ENCODE measurements at places on chromosomes 2 and 18.

DNA sequence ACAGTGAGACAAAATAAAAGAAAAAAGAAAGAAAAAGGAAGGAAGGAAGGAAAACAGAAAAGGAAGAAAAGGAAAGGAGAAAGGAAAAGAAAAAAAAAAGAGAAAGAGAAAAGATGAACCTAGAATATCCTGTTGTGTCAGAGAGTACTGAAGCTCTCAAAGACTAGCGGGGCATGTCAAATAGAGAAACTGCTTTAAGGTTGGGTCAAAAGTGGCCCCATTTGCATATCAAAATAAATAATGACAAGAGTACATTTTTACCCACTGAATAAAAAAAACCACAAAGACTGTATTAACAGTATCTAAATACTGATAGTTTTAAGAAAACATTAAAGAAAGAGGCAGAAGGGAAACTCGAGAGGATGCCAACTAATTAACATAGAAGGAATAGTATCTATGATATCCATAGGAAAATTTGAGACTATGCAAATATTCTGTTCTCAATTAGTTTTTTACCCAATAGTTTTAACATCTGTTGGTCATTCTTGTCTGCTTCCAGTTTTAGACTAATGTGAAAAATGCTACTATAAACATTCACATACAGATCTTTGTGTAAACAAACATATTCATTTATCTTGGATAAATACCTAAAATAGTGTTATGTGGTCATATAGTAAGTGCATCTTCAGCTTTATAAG, 53.2 kb downstream of the SFXN5 start:
- no peak for ATAC-seq

DNA sequence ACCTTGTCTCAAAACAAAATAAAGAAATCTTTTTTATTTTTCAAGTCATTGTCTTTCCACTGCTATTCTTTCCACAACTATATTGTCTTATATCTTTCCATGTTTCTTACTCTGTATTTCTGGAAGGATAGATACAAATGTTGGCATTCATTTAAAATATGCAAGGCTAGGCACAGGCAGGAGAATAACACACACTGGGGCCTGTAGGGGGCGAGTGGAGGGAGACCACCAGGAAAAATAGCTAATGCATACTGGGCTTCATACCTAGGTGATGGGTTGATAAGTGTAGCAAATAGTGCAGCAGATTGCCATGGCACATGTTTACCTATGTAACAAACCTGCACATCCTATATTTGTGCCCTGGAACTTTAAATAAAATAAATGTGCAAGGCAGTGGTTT, 9.6 kb downstream of the MRPL30 start:
- ATAC-seq = no peak

- ATAC-seq = no peak
Observed at GRCh38 chr2:79936715-79937114, 367.8 kb downstream of the LRRTM1 start.

DNA sequence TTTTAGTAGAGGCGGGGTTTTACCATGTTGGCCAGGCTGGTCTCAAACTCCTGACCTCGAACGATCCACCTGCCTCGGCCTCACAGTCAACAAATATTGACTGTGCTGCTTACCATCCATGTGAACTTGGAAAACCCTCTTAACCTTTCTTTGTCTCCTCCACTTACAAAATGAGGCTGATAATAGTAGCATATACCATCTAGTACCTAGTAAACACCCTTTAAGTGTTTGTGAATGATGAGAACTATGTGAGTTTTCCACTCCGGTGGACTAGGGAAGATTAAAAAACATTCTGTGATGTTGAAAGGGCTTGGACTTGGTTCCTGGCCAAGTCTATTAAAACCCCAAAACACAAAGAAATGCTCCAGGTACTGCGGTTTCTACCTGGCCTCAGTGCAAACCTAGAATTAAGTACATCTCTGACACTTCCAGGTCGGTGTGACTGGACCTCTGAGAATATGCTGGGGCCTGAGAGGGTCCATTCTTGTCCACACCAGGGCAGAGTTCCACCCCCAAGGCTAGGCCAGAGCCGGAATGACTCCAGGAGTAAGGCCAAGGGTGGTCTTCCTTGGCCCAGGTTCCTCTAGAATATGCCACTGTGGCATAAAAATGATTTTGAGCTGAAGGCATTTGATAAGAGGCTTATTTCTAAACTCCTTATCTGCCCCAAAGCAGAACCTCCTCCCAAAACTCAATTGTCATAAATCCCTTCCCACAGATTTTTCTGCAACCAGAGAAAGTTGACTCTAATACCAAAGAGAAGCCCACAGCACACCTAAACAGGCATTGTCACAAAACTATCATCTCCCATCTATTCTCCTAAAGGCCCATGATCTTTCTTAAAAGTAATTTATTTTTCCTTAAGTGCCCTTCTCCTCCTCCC, 217.5 kb downstream of the TGIF1 start:
- no peak for ATAC-seq

DNA sequence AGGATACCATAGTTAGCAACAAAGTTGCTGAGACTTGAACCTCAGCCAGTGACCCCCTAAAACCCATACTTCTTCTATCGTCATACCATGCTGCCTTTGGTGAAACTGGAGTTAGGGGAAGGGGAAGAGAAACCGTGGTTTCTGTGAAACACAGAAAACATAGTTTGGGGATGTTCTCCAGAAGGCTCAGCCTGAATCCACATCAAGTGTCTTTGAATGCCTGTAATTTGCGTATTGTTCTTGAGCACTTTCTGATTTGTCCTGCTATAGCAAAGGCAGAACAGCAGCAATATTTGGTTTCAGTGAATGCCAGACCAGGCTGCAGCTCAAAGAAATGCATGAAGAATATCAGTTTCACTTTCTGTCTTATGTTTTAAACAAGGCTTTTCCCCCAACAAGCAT, 258.7 kb downstream of the TTC32 start:
- no peak for ATAC-seq

GRCh38 chr2:141381946-141382345, 748.9 kb downstream of the LRP1B start:
- ATAC-seq = no peak

DNA sequence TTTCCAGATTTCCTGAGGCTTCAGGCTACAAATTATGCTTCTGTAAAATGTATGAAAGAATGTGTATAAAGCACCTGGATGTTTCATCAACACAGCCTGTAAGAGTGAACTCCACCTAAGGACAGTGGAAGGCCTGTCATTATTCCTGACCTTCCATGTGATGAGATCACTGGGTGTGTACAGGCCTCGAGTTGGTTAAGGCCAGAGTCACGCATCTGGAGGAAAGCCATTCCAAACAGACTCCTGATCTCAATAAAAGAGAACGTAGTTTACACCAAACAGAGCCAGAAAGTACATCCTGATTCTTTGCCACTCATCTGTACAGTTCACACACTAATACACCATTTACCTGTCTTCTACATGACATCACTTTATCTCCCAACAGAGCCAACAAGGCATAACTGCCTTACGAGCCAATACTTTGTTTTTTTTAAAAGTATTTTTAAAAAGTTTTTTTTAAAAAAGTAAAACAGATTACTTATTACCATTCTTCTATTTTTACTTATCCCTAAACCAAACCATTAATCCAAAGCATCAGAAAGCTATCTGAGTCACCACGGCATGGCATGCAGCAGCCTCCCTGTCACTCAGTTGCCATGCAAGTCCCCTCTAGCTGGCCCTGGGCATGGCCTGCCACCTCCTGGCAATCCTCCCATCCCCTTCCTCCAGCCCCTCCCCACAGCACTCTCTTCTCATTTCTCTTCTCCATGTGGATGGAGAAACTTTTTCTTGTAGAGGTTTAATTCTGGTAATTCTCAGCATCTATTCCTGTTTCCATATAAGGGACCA, 78.8 kb upstream of the TFCP2L1 start:
- peak; percentile 48 for ATAC-seq

GRCh38 chr2:180572346-180572745, 408.1 kb upstream of the UBE2E3 start:
- no peak for ATAC-seq

DNA sequence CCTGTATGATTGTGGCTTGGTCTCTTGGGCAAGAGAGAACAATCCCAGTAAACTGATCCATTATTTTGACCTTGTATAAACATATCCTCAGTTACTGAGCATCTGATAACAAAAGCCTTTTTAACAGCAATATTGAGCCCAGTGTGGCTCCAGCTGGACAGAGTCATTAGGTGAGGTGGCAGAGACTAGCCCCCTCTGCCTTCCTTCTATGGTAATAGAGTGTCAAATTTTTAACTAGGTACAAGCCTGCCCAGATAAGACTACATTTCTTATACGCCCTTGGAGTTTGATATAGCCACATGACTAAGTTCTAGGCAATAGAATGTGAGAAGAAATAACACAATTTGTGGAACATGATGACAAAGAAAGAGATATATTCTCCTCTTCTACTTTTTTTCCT, 56.2 kb downstream of the HNMT start:
- no peak for ATAC-seq

DNA sequence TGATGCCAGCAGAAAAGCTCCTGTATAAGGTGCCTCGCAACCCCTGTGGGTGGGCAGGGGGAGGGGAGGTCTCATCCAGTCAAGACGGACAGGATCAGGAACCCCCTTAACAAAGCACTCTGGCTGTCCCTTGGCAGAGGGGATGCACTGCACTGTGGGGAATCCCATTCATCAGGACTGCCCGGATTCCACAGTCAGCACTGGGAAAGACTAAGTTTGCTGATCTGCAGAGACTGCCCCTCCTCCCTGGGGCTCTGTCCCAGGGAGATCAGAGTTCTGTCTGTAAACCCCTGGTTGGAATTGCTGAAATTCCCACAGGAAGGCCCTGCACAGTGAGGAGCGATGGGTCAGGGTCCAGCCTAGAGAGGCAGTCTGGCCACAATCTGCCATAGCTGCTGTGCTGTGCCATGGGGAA, 149.5 kb upstream of the RBBP8 start:
- no peak for ATAC-seq

DNA sequence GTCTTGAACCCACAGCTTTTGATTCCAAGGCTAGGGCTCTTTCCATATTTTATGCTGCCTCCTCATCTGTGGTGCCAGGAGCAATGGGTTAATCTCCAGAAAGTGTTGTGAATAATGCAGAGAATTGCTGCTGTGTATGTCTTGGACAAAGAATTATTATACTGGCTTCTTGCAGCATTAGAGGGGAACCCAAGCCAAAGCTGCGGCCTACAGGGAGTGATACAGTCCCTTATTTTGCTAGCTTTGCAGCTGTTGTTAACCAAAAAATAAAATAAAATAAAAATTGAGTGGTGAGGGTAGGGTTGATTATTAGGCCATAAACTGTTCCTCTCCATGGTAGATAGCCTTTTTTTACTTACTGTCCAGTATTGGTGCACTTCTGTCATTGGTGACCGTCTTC, 16.7 kb downstream of the WIPF1 start:
- ATAC-seq = no peak

- no peak for ATAC-seq
Observed at GRCh38 chr2:150258781-150259307, 228.6 kb downstream of the RND3 start.

DNA sequence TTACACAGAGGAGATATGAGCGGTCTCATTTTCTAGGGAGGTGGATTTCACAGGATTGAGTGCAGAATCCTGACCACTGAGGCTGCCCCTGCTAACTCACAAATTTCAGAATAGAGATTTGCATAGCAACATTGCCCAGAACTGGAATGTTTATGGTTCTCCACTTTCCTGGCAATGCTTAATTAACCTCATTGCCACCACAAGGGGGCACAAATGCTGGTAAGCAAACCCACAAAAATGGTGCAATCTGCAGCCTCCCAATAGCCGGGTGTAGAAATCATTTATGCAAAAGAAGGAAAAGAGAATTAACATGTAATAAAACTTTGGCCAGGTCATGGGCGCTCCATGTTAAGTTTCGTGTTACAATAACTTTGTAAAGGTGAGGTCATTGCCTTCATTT, 112.4 kb downstream of the CYRIA start:
- no peak for ATAC-seq

- ATAC-seq = no peak
Observed at GRCh38 chr2:157685572-157685971, 56.9 kb upstream of the ACVR1C start.

GRCh38 chr2:168343586-168343985, 96.2 kb upstream of the STK39 start:
- ATAC-seq = peak; percentile 32

GRCh38 chr2:37037771-37038170, 46.4 kb downstream of the HEATR5B start:
- ATAC-seq = no peak

DNA sequence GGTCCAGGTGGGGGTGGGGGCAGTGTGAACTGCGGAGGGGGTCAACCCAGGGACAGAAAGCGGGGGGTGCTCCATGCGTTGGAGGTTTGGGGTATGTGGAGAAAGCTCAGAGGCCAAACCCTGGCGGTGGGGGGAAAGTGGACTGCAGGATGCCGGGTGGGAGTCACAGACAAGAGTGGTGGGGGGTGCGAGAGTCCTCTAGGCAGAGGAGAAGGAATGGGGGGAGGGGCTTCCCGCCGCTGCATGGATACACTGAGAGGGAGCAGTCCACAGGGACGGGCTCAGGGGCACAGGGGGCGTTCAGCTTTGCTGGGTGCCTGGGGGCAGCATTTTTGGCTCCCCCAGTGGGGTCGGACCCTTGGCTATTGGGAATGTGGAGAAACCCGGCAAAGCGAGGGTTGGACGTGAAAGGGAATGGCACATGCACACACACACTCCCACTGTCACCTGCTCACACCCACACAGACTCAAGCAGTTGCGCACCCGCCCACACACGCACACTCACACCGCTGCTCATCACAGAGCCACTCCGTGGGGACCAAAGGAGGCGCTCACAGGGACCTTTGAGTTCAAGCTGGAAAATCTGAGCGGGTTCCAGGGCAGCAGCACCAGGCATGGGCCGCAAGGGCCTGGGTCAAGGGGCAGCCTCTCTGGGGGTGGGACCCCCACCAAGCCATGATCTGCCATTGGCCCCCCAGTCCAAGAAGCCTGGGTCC, 7.7 kb downstream of the GBX2 start:
- no peak for ATAC-seq

DNA sequence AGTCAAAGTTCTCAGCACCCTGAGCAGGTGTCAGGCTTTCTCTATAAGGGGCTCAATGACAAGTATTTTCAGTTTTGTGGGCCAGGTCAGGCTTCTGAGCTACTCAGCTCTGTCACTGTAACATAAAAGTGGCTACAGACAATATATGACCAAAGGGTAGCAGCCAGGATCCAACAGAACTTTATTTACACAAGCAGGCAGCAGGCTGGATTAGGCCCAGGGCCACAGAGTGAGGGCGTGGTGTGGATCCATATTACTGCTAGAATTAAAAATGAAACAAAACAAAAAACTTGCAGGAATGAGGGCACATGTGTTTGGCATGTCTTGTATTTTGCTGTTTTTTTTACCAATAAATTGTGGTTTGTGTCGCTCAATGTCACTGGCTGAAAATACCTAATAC, 143.7 kb downstream of the EIPR1 start:
- ATAC-seq = no peak

GRCh38 chr2:4745056-4745991, 946.9 kb upstream of the SOX11 start:
- ATAC-seq = no peak

DNA sequence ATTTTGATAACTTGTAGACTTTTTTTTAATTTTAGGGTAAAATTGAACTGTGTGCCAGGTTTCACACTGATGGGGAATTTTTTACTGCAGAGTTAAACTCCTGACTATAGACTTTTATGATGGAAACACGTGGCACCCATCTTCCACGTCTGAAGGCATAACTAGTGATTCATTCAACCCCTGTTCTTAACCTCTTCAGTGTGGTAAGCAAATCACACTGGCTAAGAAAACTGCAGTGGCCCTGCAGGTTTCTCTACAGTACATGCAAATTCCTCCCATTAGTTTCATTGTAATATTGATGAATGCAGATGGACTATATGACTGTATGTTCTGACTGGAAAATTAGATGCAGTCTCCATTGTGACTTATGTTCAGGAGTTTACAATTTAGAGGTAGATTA, 47.2 kb downstream of the SMAD4 start:
- ATAC-seq = no peak

Data from SK-N-SH treated with all-trans-retinoic acid at 6 μM for 48 hours (cell line).